Uterus (tissue), 4 donors: ENCODE measurements at places on chromosomes 7 and 10.

- no peak for DNase-seq
Measured at GRCh38 chr10:124347956-124348355, 70.8 kb downstream of the OAT start.

GRCh38 chr10:480498-480927, 209.0 kb downstream of the DIP2C start:
- no peak for DNase-seq

GRCh38 chr7:43325595-43325994, 213.1 kb downstream of the HECW1 start:
- no peak for DNase-seq

- DNase-seq, result peak; percentile 59
Measured at GRCh38 chr7:20194343-20194995, 22.7 kb downstream of the MACC1 start.

DNA sequence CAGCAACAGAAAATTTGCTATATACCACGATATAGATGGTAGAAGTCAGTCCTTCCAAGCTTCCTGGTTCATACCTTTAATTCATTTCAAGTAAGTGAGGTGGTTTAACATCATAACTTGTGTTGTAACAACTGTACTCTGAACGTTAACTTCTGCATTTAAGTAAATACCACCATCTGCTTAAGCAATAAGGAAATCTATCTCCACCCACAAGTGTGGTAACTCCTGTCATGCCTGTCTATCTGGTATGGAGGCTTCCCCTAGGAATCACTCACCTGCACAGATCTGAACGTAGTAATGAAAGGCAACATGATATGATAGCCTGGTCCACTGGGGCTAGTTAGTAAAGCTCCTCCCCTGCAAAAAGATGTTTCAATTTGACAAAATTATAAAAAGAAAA, 2.3 kb downstream of the ERLIN1 start:
- no peak for DNase-seq

- no peak for DNase-seq
Measured at GRCh38 chr10:118590334-118590733, 5.1 kb downstream of the PRLHR start.

DNA sequence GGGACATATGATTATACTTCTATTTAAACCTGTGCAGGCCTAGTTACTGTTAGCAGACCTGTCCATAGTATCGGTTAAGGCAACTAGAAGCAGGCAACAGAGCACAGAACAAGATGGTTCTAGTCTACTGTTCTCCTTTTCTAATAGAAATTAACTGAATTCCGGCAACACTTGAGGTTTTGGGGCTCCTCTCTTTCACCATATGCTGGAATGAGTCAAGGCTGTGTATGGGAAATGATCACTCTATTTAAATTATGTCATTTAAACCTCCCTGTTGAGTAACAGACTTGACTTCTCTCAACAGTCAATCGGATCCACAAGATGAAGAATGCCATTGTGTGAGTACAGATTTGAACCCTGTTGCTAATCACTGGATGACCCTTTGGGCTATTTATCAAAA, 6.2 kb upstream of the OTUD1 start:
- DNase-seq, result no peak

- DNase-seq, result no peak
Measured at GRCh38 chr7:16916105-16916639, 34.4 kb upstream of the AGR3 start.

GRCh38 chr7:51366930-51367613, 50.5 kb upstream of the COBL start:
- no peak for DNase-seq

GRCh38 chr7:151367284-151367683, 25.7 kb downstream of the NUB1 start:
- no peak for DNase-seq

- peak; percentile 18 for DNase-seq
Measured at GRCh38 chr7:156640949-156641485, 443 bp downstream of the RNF32 start.

DNA sequence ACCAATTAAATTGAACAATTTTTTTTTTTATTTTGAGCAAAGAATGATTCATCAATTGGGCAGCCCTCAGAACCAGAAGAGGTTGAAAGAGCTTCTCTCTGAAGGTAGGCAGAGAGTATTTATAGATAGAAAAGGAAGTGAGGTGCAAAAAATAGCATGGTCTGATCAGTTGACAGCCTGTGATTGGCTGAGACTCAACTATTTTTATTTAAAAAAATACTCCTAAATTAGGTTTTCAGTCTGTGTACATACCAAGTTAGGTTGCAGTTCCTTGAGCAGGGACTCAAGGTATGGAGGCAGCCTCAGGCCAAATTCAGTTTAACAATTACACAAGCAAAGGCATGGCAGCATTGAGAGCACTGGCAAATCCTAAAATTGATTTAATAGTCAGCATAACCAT, 1074.7 kb downstream of the SORCS1 start:
- no peak for DNase-seq

DNA sequence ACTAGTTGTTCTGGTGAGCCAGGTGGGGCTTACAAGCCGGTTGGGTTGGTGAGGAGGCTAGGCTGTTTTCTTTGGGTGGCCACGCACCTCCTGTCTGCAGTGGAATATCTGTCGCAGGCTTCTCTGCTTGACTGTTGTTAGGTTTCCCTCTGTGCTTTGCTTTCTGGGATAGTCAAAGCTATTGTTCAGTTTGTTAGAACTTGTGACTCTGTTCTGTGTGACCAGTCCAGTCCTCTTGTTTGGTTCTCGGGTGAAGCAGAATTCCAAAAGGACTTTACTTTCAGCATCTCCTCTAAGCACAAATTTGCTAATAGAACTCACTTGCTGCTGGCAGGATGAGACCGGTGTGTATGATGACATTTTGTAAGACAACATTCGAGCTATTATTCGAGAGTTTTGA, 105.3 kb downstream of the CREB5 start:
- DNase-seq, result no peak

DNA sequence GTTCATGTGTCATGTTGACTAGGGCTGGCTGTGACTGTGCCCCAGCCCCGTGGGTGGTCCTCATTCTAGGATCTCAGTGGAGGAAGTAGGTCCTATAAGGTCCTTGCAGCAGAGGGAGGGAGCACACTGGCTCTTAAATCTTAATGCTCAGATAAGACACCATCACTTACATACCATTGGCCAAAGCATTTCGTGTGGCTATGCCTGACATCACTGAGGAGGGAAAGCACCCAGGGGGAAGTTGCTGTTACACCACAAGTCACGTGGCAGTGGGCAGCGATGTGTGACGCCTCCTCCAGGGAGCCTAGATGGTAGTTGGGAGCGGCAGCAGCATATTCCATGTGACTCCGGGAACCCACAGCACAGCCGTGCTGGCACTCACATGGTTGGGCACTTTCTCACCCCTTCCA, 224.7 kb upstream of the SH2B2 start:
- no peak for DNase-seq

GRCh38 chr10:48951707-48952106, 12.1 kb upstream of the LRRC18 start:
- no peak for DNase-seq

- no peak for DNase-seq
Measured at GRCh38 chr10:14060320-14061070, 270.2 kb downstream of the FRMD4A start.

DNA sequence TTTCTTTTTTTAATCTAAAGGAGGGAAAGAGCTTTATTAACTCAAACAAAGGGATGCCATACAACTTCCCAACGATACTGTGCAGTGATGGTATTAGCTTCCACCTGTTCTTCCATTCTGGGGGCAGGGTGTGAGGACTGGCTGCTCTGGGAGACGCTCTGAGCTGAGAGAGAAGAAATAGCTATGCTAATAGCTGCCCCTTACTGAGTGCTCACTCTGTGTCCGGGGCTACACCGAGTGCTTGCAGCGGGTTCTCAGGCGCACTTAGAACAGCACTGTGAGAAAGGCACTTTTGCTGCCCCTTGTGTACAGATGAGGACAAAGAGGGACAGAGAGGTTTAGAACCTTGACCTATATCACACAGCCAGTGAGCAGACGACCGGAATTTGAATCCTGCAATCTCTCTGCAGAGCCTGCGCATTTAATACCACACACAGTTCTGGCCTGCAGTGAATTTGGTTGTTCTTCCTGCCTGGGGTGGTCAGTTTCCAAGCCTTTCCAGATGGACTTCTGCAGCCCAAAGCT, 142.2 kb downstream of the PLPP4 start:
- no peak for DNase-seq

DNA sequence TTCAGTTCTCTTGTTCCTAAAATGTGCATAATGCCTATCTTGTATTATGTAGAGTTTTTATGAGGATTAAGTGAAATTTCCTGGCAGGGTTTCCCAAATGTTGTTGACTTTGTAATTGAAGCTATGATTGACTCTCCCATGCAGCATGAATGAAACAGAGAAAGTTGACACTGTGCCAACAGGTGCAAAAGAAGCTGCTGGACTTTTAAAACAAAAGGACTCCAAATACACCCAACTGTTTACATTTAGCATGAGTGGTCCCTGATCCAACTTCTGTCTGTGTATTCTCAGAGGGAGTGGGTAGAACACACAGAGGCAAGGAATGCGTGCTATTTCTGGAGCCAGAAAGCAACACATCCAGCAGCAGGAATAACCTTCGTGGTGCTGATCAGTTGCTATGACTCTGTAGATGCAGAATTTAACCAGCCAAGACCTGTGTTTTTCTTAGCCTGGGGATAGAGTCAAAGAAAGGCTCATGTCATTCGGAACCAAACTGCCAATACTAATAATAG, 14.4 kb upstream of the RBM20 start:
- no peak for DNase-seq
